Cerebellum (tissue), 4 donors: ENCODE measurements at places on chromosomes 2 and 18. TPM values are rescaled to one million over a fixed set of nuclear protein-coding genes. Genes with fewer than 3 reads are reported as not detected.

The IL1B gene
- 1.1 TPM for total RNA-seq

The STAT4 gene
- total RNA-seq: 6.4 TPM

The XDH gene
- 0.54 TPM for total RNA-seq

The CPO gene
- total RNA-seq: not detected

The HOXD3 gene
- total RNA-seq: not detected

The ACTG2 gene
- total RNA-seq: 1.1 TPM

The RNF138 gene
- 47.6 TPM for total RNA-seq

The COPS7B gene
- 25.0 TPM for total RNA-seq
